OCI-LY7 (cell line): ENCODE measurements at places on chromosomes 11 and 22. TPM values are rescaled to one million over a fixed set of nuclear protein-coding genes. Genes with fewer than 3 reads are reported as not detected.
A peak's percentile ranks its signal among the peaks of the same experiment; 100 is the strongest.

DNA sequence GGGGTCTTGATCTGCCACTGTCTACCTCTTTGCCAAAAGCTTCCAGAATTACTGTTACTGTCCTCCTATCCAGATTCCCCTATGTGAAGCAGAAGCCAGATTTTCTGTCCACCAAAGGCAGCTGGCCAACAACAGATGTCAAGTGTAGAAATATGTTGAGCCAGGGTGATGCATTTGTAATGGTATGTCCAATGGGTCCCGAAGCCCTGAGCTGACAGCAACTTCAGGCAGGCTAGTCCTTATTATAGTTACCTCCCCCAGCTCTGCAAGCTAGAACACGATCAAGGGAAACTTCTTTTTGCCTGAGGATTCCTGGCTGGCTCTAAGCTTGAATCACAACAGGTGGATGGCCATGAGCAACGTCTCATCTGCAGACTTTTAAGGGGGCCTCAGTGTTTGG, 10.2 kb downstream of the PAMR1 start:
- DNase-seq: no peak

DNA sequence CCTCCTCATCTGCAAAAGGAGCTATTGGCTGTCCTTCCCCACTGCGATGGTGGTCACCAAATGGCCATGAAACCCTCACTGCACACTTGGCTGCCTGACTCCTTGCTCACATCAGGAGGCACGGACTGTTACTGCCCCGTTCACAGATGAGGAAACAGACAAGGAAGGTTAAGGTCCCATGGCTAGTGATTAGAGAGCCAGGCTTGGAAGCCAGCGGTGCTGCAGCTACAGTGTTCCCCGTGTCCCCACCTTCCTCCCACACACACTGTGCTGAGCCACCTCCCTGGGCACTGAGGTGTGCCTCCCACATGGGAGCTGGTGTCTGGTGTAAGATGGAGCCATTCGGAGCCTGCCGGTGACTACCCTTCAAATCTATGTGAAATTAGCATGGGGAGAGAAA, 2.6 kb downstream of the ARHGAP8 start:
- DNase-seq: no peak

GRCh38 chr11:61542024-61542461, 33.5 kb downstream of the LRRC10B start:
- no peak for DNase-seq

GRCh38 chr11:111388842-111389241, 9.8 kb upstream of the POU2AF1 start:
- DNase-seq: peak; percentile 57

GRCh38 chr11:27296497-27296896, 66.5 kb downstream of the CCDC34 start:
- DNase-seq: peak; percentile 46

GRCh38 chr11:70402016-70402415, 3.7 kb downstream of the CTTN start:
- no peak for DNase-seq

GRCh38 chr11:99275521-99275920, 254.8 kb downstream of the CNTN5 start:
- no peak for DNase-seq

ADM2 gene
- 7.0 and 7.9 TPM in 2 replicates for total RNA-seq

PHOX2A gene
- not detected in 2 replicates for total RNA-seq

APOA4 gene
- total RNA-seq: not detected in 2 replicates

DDTL gene
- total RNA-seq: 3.7 and 4.1 TPM in 2 replicates

OR2AG1 gene
- not detected in 2 replicates for total RNA-seq

MUC5B gene
- total RNA-seq: 0.02 TPM in 1 of 2 replicates, not detected in the other

RFPL1 gene
- total RNA-seq: not detected in 2 replicates
